Brain microvascular endothelial cell (primary cell): ENCODE measurements at places on chromosomes 13 and 19.

GRCh38 chr13:91187522-91187921 is 160.0 kb upstream of the MIR17HG start:
- DNase-seq, result no peak

DNA sequence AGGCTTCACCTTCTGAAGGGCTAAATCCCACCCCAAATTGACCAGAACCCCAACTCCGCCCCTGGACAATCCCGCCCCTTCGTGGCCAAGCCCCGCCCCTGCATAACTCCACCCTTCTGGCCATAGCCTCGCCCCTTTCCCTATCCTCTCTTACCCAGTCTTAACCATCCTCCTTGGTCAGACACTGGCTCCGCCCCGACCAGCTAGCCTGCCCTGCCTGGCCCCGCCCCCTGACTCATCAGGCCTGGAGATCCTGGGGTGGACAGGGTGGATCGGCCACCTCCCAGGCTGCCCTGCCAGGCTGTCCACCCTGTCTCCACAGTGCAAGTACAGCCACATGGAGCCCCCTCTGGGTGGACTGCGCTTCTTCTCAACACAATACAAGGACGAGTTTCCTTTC is 8.0 kb upstream of the ZNF358 start:
- DNase-seq, result peak; percentile 92

GRCh38 chr19:42380155-42380554 is 9.9 kb downstream of the CNFN start:
- DNase-seq, result no peak

DNA sequence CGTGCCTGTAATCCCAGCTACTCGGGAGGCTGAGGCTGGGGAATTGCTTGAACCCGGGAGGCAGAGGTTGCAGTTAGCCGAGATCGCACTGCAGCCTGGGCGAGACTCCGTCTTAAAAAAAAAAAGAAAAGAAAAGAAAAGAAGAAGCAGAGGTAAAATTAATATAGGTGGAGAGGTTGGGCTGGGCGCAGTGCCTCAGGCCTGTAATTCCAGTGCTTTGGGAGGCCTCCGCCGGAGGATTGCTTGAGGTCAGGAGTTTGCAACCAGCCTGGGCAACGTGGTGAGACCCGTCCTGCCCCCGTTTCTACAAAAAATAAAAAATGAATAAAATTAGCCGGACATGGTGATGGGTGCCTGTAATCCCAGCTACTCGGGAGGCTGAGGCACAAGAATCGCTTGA is 912 bp upstream of the TUBA3C start:
- no peak for DNase-seq

GRCh38 chr13:45950386-45951000 is 98.9 kb upstream of the SIAH3 start:
- DNase-seq, result no peak

DNA sequence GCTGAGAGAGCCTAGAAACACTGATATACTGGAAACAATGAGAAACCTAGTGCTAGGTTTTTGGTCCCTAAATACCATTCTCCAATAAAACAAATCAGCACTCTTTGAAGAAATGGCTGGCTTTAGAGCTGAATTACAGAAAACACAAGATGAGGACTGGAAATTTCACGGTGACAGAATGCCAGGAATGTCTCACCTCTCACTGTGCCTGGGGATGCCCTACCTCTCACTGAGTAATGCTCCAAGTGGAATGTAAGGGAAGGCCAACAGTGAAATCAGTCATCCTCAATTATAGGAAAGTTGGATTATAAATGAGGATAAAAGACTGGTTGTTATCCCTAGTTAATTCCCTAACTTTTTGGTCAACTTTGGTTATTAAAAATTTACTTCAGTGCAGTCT is 259.0 kb downstream of the NALCN start:
- DNase-seq, result no peak

DNA sequence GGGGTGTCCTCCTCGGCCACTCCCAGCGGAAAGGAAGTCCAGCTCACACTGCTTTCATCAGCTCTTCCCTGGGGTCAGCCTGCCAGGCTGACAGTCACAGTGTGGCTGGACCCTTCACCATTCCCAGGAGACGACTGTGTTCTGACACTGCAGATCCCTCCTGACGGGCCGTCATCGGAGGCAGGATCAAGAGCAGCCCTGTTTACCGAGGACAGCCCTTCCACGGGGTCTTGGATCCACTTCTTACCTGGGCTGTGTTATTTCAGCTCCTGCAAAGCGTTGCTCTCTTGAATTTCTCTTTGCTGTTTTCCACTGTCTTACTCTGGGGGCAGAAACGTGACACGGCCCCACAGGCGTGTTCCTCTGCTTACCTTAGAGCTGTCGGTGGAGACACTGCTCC is 149.9 kb upstream of the SOX1 start:
- DNase-seq, result no peak
